Suprapubic skin (tissue), 4 donors: ENCODE measurements at places on chromosomes 2 and 18.

GRCh38 chr18:79397830-79398761 is 2.4 kb downstream of the NFATC1 start:
- peak; percentile 70 for DNase-seq

DNA sequence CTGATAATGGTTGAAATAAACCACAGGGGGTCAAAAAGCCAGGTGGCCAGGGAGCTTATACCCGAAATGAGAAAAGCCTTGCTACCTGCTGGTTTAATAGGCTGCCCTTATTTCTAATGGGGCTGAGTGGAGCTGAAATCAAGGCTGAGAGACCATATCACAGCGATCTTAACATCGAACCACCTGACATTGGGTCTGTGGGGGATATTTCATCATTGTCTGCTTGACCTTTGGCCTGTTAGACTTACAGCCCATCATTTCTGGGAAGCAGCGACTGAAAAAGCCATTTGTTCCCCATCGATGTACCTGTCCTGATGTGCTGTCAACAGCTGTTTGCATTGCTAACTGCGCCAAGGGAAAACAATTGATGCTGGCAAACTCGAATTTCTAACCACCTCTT is 199.7 kb upstream of the SLC14A2 start:
- DNase-seq = no peak

DNA sequence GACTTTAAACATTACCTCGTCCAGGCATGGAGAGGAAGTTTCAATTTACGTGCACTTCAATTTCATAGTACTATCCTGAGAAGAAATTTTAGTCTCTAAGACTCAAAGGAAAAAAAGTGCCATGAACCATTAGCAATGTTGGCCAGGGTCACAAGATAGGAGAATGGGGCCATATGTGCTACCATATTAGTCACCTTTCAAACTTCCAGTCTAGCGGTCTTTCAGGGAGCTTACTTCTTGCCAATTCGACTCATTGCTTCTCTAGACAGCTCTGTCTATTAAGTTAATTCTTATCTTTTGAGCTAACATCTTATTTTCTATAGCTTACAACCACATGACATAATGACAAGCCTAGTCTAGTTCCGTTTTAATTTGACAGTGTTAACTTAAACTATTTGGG is 129.1 kb downstream of the ANKRD44 start:
- DNase-seq = no peak

GRCh38 chr18:9927392-9928063 is 13.7 kb downstream of the VAPA start:
- DNase-seq = no peak

DNA sequence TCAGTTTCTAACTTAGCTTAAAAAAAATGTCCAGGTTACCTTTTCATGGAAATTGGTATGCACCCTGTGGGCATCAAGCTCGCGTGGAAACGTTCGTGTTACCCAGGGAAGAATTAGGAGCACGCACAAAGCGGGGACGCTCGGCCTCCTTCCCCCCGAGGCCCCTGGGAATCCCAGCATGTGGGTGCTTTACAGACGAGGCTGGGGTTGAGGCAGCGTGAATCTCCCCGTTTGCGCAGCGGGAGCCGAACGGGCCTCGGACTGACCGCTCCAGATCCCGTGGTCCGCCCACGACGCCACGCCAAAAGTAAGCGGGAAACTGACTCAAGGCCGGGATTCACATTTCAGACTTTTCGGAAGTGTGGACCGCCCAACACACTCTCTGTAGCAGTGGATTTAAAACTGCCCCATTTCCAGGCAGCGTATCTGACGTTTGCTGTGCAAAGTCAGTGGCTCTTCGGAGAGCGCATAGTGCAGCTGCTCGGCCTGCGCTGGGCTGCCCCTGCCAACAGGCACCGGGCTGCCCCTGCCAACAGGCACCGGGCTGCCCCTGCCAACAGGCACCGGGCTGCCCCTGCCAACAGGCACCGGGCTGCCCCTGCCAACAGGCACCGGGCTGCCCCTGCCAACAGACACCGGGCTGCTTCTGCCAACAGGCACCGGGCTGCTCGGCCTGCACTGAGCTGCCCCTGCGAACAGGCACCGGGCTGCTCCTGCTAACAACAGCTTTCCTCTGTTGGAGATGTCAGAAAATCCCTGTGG is 49.7 kb downstream of the SH3YL1 start:
- DNase-seq = no peak

DNA sequence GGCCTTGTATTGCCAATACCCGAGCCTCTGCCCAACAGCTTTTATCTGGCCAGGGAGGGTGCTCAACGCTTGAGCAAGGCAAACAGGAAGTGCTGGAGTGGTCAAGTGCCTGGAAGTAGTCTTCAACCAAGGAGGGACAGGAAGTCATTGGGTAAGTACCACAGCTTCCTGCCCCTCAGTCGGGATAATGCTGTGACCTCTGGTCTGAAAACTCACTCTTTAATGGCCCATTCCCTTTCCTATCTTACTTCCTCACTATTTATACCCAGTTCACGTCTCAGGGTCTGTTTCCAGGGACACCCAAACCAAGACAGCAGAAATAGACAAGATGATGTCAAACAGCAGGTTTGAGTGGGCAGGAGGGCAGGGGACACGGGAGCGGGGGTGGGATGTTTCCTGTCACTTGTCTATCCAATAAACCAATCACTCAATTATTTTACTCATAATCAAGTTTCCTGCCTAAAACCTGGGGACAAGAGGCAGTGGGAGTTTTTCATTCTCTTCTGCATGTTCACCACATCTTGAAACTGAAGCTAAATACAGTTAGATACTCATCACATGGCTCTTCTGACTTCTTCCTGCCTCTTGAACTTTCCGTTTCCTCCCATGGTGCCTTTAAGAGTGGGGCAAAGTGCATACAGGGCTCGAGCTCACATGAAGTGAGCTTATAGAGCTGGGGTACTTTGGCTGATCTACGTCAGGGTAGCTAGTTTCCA is 68.9 kb upstream of the CAB39 start:
- no peak for DNase-seq

DNA sequence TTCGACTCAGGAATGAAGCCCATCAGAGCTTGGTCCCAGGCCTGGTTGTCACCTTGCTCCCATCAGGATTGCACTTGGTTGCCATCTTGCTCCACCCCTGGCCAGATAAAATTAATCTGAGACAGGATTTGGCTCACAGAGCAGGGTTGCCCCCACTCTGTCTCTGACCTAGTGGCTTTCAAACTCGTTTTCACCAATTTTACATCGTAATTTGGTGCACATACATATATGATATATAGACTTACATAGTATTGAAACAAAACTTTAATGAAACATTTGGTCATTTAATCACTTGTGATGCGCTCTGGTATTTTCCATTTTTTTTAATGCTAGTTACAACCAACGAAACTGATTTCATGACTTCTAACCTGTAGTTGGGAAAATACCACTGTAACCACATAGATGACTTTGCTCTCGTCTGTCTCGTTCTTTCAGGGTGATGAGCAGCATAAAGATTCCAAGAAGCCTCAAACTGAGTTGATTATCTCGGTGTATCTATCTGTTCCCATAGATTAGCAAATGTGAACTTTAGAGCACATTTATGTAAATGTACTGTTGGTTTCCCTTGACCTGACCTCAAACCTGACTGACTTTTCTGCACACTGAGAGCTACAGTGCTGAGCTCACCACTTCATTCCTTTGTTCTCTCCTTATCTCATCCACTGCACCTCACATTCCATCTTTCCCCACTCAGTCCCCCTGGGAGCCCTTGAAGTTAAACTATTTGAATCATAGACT is 30.5 kb upstream of the PLB1 start:
- DNase-seq = no peak

- DNase-seq = no peak
Measured at GRCh38 chr2:130911996-130912395, 75.3 kb downstream of the ARHGEF4 start.

GRCh38 chr2:230012267-230012884 is 56.3 kb downstream of the SLC16A14 start:
- DNase-seq = no peak

GRCh38 chr2:162063899-162064298 is 10.1 kb downstream of the DPP4 start:
- no peak for DNase-seq

DNA sequence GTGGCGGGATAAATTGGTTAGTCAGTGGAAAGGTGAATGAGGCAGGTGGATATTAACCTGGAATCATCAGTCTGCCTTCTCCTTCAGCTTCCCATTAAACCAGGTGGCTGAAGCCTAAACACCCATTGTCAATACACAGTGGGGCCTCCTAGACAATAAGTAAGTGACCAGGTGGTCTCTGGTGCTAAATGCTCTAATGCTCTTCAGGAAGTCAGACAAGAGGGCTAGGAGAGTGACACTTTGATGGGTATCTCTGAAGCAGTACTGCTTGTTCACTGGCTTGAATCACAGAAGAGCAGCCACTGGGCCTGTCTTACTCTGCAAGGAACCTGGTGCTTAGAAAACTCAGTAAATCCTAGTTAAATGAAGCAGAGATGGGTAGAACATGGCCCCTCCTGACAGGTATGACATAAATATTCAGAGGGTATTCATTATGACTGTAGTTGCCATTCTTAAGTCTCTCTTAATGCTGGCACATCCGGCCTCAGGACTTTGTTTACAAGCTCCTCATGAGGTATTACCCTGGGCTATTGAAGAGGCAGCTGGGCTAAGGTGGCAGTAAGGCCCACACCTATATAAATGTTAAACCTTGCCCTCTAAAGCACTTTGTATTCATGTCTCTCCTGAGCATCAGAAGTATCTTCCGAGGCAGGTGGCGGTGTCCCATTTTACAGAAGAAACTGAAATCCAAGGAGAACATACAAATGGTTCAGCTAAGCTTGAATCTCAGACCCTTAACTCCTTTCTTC is 104.9 kb downstream of the NCK2 start:
- DNase-seq = no peak

DNA sequence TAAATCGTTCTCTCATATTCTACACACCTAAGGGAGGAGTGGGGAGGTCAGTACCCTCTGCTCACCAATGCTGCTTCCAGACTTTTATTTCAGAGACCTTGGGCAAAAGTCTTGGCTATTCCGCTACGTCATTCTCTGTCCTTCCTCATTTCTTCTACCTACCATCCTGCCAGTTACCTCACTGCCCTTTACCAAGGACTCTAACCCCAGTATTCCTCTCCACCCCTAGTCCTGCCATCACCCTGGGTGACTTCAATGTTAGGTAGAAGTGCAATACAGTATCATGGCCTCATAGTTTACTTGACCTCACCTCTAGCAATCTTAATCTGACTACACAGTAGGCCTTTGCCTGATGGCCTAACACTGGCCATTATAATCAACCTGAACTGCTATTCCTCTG is 27.8 kb downstream of the RTN4 start:
- DNase-seq = no peak

DNA sequence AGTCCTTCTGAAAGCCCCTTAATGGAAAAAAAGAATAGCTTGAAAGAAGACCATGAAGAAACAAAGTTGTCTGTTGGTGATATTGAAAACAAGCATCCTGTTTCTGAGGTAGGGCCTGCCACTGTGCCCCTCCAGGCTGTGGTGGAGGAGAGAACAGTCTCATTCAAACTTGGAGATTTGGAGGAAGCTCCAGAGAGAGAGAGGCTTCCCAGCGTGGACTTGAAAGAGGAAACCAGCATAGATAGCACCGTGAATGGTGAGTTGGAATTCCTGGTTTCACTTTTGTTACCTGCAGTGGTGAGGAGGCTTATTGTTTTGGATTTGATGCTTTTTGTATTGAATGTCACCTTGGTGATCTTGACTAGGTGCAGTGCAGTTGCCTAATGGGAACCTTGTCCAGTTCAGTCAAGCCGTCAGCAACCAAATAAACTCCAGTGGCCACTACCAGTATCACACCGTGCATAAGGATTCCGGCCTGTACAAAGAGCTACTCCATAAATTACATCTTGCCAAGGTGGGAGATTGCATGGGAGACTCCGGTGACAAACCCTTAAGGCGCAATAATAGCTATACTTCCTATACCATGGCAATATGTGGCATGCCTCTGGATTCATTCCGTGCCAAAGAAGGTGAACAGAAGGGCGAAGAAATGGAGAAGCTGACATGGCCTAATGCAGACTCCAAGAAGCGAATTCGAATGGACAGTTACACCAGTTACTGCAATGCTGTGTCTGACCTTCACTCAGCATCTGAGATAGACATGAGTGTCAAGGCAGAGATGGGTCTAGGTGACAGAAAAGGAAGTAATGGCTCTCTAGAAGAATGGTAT is 13.3 kb downstream of the SLC20A1 start:
- no peak for DNase-seq

GRCh38 chr2:227880460-227880859 is 9.0 kb downstream of the DAW1 start:
- no peak for DNase-seq

- no peak for DNase-seq
Measured at GRCh38 chr18:27847412-27847811, 329.5 kb downstream of the CDH2 start.

GRCh38 chr2:73110168-73111072 is 2.3 kb downstream of the RAB11FIP5 start:
- no peak for DNase-seq

DNA sequence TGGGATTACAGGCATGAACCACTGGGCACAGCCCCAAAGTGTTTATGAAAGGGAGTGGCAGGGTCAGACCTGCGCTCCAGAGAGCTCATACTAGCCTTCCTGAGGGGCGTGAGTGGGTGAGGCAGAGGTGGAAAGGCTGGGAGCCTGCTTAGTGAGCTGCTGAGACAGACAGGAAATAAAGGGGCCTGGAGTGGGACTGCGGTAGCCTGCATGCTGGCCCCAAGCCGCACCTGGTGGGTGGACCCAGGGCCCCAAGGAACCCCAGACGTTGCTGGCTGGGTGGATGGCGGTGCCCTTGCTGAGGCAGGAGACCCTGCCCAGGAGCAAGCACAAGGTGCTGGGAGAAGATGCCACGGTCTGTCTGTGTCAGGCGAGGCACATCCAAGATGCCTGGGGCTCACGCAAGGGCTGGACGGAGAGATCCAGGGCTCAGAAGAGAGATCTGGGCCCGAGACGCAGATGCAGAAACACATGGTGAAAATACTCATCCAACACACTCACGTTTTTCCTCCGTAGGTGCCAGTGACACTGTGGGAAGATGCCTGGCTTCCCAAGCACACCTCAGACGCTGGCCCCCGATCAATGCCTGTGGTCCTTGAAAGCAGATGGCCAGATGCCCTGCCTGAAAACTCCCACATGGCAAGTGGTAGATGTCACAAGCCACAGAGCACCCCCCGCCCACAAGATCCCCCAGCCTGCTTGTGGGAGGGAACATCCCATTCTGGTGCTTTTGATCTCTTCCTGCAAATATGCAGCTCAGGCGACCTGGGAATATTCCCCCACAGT is 151.1 kb downstream of the GLI2 start:
- DNase-seq = no peak

GRCh38 chr2:15804691-15805090 is 135.7 kb upstream of the MYCN start:
- DNase-seq = no peak

- peak; percentile 84 for DNase-seq
Measured at GRCh38 chr2:65129286-65129825, 550 bp downstream of the RAB1A start.

- no peak for DNase-seq
Measured at GRCh38 chr18:3055816-3056215, 42.9 kb upstream of the LPIN2 start.

DNA sequence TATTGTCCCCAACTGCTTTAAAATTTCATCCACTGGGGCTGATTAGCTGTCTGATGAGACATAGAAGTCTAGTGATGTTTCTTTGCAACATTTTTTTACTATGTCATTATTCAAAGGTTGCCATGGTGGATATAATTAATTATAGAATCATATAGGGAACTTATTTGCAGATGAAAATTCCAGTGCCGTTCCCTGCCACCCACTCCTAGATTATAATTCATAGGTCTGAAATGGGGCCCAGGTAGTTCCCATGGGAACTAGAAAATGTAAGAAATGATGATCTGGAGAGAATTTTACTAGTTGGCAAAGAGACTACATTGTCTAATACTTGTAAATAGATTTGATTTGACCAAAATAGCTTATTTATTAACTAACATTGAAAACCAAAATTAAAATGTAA is 1496.5 kb upstream of the NXPH2 start:
- no peak for DNase-seq
